Activated naive CD4-positive, alpha-beta T cell treated with anti-CD3 and anti-CD28 coated beads, Interleukin-2, amount 50 U/mL, for 72 hours (primary cell): ENCODE measurements at places on chromosomes 2 and 18. TPM values are rescaled to one million over a fixed set of nuclear protein-coding genes. Genes with fewer than 3 reads are reported as not detected.

The GNAL gene
- total RNA-seq, result 0.20 TPM

The POTEE gene
- total RNA-seq, result 0.60 TPM

- DNase-seq, result no peak
Observed at GRCh38 chr18:54813977-54814565, 14.2 kb upstream of the RAB27B start.

DNA sequence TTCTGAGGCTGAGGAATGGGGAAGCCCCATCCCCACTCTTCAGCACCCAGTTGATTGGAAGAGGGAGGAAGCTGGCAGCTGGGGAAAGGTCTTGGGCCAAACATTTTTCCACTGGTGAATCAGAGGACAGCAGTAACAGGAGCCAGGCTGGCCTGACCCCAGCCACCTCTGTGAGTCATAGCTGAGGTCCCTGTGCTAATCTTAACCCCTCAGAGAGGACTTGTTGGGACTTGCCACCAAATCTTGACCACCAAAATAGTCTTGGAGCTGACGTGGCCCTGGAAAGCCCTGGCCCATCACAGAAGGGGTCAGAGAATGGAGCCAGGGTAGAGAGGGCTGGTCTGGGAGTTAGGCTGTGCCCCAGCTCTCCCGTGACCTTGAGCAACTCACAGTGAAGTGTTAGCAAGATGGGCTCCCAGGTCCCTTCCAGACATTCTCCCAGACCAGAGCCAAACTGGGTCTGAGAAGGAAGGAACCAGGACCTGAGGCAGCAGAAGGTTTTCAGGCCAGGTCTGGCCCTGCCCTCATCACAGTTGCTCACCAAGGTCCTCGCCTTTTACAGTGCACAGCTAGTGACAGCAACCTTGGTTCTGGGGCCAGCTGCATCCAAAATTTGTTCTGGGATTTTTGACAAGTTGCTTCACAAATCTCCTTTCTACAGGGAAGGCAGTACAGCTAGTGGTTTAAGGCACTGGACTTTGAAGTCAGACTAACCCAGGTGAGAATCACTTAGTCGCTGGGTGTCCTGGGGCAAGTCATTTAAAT is 266.6 kb downstream of the CYP26B1 start:
- DNase-seq, result no peak

DNA sequence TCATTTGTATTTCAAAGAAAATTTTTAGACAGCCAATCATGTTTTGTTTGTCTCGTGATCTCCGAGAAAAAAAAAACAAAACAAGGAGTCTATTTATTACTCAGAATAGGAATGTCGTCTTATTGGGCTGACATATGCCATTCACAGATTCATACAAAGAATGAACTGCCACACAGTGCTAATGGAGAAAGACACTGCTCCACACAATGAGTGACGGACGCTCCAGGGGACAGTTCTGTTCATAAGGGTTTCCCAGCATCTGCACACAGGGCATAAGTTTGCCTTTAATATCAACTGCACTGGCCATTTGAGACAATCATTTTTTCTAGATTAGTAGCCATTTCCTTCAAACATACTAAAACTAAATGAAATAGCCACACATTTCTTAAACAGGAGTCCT is 3.4 kb downstream of the SERTAD2 start:
- DNase-seq, result no peak

GRCh38 chr2:122031544-122032263 is 276.3 kb downstream of the TSN start:
- DNase-seq, result no peak
